Putamen (tissue), 1 donor: ENCODE measurements at places on chromosomes 5 and 9.

GRCh38 chr5:98248949-98249348 lies 524.5 kb upstream of the RGMB start:
- no peak for DNase-seq

DNA sequence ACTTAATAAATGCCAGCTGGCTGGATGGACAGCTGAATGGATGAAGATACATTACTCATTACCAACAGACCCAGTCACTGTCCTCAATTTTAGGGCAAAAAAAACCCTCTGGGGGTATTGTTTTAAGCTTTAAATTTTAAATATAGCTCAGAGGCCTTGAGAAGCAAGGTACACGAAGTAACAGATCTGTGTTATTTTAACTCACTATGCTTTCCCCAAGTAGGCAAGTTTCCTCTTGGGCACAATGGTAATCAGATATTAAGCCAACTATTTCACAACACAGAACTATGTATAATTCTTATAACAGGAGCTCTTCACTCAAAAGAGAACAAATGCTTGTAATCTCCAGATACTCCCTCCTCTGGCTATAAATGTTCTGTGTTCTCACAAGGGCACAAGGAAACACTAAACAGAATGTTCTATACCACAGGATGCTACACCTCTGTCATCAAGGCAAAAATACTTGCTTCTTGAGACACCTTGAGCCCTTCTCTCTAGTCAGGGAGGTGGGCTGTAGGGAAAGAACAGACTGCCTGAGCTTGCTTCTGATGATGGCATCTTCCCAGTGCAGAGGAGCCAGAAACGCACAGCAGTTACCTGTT lies 443.8 kb downstream of the SPOCK1 start:
- DNase-seq = no peak

DNA sequence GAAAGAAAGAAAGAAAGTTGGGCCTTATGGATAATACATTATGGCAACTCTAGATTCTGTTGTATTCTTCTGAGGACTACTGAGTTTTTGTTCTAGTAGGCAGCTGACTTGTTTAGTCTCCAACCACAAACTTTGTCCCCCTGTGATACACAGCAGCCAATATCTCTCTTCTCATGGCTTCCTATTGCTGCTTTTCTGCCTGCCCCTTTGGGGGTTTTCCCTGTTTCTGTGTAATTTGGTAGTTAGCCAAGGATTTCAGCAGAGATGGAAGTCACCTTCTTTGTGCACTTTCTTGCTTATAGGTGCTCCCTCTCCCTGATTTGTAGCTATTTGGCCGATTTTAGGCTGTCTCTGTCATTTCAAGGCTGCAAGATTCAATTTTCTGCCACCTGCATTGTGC lies 109.6 kb downstream of the FGF1 start:
- DNase-seq = no peak

GRCh38 chr5:83434946-83435345 lies 36.6 kb upstream of the VCAN start:
- no peak for DNase-seq

- no peak for DNase-seq
Observed at GRCh38 chr9:18056993-18057369, 417.0 kb upstream of the ADAMTSL1 start.

DNA sequence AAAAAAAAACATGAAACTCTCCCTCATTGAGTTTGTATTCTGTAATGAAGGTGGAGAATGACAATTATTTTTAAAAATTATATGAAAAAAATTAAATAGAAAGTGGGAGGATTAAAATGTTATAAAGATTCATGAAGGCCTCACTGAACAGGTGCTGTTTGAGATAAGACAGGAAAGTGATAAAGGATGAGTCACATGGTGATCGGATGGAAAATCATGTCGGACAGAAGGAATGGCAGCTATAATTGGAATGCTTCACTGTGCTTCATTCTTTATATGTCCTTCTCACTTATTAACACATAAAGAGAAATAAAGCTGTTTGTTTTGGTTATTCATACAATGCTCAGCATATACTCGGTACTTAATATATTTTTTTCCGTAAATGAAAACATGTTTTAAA lies 464.5 kb upstream of the RGMB start:
- DNase-seq = no peak

GRCh38 chr5:158869092-158869491 lies 230.6 kb downstream of the EBF1 start:
- no peak for DNase-seq

DNA sequence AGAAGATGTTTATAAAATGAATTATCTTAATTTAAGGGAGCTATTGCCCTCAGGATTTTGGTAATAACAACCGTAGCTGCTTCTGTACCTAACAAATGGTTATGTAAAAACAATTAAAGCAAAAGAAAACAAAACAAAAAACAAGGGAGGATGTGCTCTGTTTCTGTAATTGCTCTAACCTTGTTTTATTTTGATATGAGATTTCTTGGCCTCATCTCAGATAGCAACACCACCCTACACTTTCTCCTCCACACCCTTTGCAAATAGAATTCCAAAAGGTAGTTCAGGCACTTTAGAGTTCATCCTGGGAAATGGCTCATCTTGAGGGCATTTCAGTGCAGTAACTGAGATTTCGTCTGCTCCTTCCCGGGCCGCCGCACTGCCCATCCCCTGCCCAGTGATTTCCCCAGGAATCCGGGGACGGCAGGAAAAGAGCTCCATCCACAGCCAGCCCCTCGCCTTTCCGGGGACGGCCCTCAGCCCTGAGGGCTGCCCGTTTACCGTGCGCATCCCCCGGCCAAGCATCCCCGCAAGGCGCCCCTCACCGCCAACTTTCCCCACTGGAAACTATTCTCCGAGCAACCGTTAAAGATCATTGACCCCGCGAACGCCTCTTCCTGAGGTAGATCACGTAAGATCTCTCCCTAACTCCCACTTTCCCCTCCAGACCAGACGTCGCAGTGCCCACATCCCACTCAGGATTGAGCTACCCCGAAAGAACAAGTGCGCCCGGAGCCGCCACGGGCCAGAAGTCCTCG lies 1.2 kb downstream of the FNBP1 start:
- DNase-seq = no peak

- DNase-seq = no peak
Observed at GRCh38 chr5:169185626-169186025, 115.3 kb downstream of the SLIT3 start.

- no peak for DNase-seq
Observed at GRCh38 chr9:27157097-27157496, 48.1 kb downstream of the TEK start.

DNA sequence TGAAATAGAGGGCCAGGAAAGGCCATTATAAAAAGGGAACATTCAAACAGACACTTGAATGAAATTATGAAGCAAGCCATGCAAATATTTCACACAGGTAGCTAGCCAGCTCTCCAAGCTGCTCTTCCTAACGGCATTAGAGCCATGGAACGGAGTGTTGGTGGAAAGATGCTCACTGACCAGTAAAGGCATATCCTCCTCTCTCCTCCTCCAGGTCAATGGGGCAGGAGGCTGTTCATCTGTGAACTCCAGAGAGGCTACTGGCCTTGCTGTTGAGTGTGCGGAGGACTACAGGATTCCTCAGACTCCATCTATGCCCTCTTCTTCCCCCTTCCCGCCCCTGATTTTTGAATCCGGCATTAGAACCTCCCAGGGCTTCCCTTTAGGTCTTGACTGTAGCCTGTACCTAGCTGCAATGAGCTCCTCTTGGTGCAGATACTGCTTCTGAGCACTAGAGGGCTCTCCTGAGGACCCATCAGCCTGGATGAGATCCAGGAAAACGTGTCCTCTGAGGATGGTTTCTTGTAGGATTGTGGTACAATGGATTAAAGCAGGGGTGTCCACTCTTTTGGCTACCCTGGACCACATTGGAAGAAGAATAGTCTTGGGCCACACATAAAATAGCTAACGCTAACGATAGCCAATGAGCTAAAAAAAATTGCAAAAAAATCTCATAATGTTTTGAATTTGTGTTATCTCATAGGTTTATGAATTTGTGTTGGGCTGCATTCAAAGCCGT lies 162.2 kb downstream of the SREK1 start:
- peak; percentile 64 for DNase-seq

- no peak for DNase-seq
Observed at GRCh38 chr9:3398232-3398648, 127.6 kb downstream of the RFX3 start.

- DNase-seq = no peak
Observed at GRCh38 chr9:80691229-80691628, 998.1 kb downstream of the TLE1 start.

- no peak for DNase-seq
Observed at GRCh38 chr9:127116957-127117356, 5.5 kb downstream of the ANGPTL2 start.

GRCh38 chr5:124446120-124446519 lies 300.3 kb downstream of the ZNF608 start:
- DNase-seq = no peak

DNA sequence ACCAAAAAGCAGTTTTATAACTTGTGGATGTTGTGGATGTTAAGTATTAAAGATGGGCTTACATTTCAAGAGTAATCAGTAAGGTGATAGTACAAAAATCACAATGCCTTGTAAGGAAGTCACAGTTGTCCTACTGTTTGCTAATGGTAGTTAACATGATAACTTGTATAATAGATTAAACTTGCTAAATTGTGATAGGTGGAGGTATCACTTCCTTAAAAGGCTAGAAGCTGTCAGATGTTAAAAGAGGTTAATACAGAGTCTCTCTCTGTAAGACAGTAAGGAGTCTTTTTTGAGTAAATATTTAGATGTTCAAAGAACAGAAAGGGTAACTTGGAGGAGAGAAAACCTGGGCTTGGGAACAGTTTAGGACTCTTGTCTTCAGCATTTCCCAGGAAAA lies 14.2 kb upstream of the MACIR start:
- DNase-seq = no peak

GRCh38 chr9:78505546-78505945 lies 208.6 kb downstream of the PSAT1 start:
- DNase-seq = no peak

GRCh38 chr5:76855961-76856360 lies 6.1 kb downstream of the S100Z start:
- DNase-seq = no peak

DNA sequence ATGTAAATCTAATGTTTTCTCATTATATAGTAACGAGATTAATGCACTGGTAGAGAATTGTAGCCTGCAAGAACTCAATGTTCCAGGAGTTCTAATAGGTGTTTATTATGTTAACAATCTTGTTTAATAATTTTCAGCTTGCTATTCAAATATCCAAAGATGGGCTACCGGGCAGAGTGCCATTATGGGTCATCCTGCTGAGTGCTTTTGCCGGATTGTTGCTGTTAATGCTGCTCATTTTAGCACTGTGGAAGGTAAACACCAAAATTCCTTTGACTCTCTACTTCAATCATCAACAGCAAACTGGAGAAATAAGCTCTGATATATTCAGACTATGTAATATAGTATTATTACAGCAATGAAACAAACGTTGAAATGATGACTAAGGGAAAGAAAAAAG lies 41.9 kb upstream of the ITGA2 start:
- no peak for DNase-seq

GRCh38 chr5:43619911-43620310 lies 16.9 kb downstream of the NNT start:
- no peak for DNase-seq

DNA sequence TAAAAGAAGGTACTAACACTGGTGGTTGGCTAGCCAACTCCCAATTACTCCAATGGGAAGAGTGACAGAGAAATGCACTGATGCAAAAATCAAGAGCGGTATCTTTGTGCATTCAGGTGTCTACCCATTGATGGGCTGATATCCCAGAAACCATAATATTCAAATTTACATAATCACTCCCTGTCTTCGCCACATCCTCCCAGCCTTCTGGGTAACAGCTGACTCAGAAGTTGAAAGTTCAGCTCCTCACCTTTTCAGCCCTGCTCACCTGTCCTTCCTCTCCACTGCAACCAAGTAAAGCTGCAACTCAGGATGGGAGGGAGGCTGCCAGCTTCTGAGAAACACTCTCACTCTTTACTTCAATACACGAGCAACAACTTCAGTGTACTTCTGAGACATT lies 6.9 kb downstream of the SUSD1 start:
- DNase-seq = no peak

DNA sequence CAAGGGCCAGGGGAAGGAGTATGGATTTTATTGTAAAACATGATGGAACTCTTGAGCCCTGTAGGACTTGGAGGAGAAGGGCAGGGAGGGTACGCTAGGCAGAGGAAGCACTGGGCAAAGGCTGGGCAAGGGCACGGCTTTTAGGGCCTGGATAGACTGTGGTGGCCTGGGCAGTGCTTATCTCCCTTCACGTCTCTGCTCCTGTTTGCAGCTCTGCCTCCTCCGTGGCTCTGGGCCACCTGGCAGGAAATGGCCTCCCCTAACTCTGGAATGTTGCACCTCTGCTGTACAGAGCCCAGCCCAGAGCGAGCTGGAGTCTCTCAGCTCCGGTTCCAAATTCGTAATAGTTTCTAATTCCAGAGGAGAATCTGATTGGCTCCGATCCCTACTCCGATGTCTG lies 12.2 kb upstream of the STC2 start:
- no peak for DNase-seq

- DNase-seq = no peak
Observed at GRCh38 chr5:98414938-98415337, 358.5 kb upstream of the RGMB start.

DNA sequence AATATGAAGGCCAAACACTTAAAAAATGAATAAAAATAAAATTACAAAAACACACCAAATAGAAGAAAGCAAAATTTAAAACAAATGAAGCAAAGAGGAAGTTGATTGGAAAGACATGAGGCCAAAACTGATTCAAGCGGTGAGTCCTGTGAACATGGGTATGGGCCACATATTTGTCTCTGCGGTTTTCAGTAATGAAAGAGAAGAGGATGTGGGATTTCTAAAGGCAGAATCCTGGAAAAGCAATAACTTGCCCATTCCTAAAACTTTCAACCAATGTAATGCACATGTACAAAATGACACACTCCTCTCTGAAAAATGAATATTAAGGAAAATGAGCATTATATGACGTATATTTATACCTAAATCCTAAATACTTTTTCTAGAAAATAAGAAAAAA lies 263.7 kb downstream of the SEMA5A start:
- no peak for DNase-seq

GRCh38 chr5:168790002-168790635 lies 211.0 kb upstream of the PANK3 start:
- DNase-seq = no peak

DNA sequence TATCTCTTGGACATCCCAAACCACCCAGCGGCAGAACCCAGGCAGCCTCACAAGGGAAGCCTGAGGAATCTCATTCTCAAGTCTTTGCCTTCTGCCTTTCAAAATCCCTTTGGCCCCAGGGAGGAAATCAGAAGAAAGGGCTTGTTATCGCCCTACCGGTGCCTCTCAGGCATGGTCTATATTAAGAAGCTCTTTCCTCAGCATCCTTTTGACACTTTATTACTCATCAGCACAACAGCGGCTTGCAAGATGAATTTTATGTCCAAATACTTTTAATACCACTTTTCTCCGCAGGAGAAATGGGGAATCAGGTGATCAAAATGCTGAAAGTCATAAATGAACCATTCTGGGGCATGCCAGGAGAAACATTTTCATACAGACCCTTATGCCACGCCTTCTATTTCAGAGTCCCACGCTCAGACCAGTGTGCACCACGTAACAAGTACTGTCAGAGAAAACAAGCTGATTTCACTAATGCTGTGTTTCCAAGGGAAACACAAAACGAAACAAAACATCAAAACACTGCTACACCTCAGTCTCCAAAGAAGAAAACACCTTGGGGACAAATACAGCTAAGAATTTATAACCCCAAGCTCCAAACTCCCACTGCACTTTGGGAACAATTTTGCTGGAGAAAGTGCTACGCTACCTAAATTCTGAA lies 30.0 kb downstream of the RAPGEF1 start:
- DNase-seq = no peak
